ENCODE measurements at places on chromosomes 5 and 9. TPM values are rescaled to one million over a fixed set of nuclear protein-coding genes. Genes with fewer than 3 reads are reported as not detected.

- no peak for DNase-seq
- H3K36me3 ChIP-seq = no peaks in the 10 kb centered on the region
- H3K27ac ChIP-seq = no peak overlapping the region
- no peaks in the 10 kb centered on the region for H3K27me3 ChIP-seq
Measured at GRCh38 chr9:15160673-15161072, 146.3 kb downstream of the TTC39B start.

GRCh38 chr5:175853573-175854230 lies 17.7 kb upstream of the CPLX2 start:
- no peak for DNase-seq
- no peaks in the 10 kb centered on the region for H3K36me3 ChIP-seq
- no peak overlapping the region for H3K27ac ChIP-seq

GRCh38 chr5:94969174-94969573 lies 315.7 kb downstream of the MCTP1 start:
- peaks cover 1% of the 10 kb centered on the region for H3K27me3 ChIP-seq
- H3K4me1 ChIP-seq = no peaks in the 10 kb centered on the region
- no peak overlapping the region for H3K27ac ChIP-seq
- H3K4me3 ChIP-seq = no peak overlapping the region
- DNase-seq = no peak
- H3K36me3 ChIP-seq = no peaks in the 10 kb centered on the region

DNA sequence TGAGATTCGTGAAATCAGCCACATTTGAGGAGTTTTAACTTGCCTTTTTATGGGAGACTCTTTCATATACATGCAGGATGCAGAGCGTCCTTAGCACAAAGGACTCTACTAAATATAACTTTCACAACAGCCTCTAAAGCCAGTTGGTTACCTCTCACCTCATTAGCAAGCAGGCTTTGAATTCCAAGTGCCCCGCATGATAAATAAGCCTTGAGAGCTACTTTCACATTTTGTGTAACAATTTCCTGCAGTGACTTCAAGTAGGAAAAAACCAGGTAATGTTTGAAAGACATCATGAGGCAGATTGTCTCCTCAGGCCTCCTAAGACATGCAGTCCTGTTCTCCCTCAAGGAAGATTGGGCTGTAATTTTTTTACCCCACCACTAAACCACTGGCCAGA lies 50.5 kb downstream of the RALGPS1 start:
- peaks cover 29% of the 10 kb centered on the region for H3K27me3 ChIP-seq
- H3K27ac ChIP-seq = no peak overlapping the region
- no peak for DNase-seq
- H3K4me1 ChIP-seq = peaks cover 11% of the 10 kb centered on the region
- H3K36me3 ChIP-seq = no peaks in the 10 kb centered on the region
- H3K4me3 ChIP-seq = no peak overlapping the region

DNA sequence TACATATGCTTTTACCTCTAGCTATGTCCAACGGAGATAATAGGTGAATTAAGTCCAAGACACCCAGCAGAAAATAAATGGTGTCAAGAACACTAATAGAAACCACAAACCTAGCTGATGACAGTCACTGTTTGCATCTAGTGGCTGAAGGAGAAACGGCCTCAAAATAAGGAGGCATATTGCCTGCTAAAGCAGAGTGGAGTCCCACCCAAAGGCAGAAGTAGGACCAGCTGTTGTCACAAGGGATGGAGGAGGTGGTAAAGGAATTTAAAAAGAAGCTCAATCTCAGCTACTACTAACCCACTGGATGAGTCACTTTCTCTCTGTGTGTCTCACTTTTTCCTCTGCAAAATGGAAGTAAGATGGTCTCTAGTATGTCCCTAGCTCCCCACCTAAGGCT lies 224.3 kb downstream of the GRIA1 start:
- DNase-seq = no peak
- H3K4me1 ChIP-seq = no peaks in the 10 kb centered on the region
- H3K27me3 ChIP-seq = no peaks in the 10 kb centered on the region
- H3K36me3 ChIP-seq = no peaks in the 10 kb centered on the region

The RMI1 gene
- 25.6 TPM for total RNA-seq

The LTC4S gene
- 1.7 TPM for total RNA-seq

The TAS2R1 gene
- total RNA-seq = not detected

Measured in activated T-helper 1 cell treated with anti-CD3 and anti-CD28 coated beads, Interleukin-12 subunit alpha, Interleukin-12 subunit beta, Interleukin-2, Interleukin-4 antibody, amounts not matched to agents 30 ng/mL and 10 ng/mL and 1 ng/mL, durations not matched to agents 14 hours and 24 hours and 36 hours (primary cell).